ENCODE measurements at places on chromosomes 5 and 9.

- DNase-seq = no peak
Measured at GRCh38 chr9:12194731-12195130, 498.5 kb upstream of the TYRP1 start.

DNA sequence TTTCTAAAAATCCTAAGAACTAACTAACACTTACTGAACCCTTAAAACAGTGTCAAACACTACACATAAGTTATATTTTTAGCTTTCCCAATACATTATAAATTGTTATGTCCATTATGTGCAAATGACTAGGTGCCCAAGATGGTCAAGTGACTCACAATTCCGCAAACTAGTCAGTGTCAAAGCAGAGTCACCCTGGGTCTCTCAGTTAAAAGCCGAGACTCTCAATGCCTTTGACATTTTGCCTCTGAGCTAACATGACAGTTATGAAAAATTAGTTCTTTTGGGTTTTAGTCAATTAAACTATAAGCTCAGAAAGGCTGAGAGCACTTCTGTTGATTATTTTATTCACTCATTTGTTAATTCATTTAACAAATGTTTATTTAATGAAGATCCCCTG lies 42.3 kb upstream of the GABRG2 start:
- DNase-seq = no peak

DNA sequence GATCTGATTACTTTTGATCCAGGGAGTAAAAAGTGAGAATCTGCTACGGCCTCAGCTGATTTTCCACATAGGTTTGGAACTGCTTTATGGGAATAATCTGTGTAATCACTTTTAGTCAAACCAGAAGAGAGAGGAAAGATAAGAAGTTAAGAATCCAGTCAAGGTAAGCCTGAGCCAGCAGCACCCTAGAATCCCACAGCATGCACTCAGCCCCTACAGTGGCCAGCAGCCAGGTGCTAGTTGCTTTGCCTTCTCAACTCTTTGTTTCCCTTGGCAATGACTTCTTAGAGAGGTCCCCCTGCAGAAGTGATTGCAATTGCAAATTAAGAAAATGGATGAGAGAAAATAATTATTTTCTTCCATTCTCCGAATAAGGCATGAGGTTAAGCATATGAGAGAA lies 59.7 kb upstream of the TMED7 start:
- no peak for DNase-seq

DNA sequence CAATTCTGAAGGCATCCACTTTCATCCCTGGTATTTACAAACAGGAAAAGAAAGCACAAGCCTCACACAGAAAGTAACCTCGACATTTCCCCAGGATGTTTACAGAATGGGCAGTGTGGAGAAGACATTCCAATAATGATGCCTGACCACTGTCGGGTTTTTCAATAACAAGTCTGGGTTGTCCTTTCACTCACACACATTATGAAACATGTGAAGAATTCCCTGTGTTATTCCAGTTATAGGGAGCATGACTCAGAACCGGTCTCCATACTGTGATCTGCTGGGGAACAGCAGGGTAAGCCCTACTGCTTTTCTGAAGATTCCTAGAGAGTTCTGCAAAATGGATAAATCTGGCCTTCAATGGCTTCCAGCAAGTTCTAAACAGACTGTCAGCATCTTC lies 155.3 kb downstream of the ADAMTS12 start:
- peak; percentile 76 for DNase-seq

DNA sequence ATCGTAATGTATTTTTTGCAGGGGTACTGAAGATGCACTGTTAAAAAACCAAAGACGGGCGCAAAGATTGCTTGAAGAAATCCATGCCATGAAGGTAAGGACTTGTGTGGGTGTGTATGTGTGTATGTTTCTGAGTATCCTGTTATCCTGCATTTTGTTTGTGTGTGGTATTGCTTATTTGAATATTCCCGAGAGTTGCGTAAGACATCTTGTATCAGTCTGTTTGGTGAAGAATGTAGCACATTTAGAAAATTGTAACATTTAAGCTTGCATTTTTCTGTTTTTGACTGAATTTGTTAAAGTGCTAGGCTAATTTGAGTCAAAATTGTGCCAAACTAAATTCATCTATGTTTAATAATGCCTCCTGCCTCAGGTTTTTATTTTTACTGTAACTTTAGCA lies 13.5 kb downstream of the SRFBP1 start:
- DNase-seq = no peak

DNA sequence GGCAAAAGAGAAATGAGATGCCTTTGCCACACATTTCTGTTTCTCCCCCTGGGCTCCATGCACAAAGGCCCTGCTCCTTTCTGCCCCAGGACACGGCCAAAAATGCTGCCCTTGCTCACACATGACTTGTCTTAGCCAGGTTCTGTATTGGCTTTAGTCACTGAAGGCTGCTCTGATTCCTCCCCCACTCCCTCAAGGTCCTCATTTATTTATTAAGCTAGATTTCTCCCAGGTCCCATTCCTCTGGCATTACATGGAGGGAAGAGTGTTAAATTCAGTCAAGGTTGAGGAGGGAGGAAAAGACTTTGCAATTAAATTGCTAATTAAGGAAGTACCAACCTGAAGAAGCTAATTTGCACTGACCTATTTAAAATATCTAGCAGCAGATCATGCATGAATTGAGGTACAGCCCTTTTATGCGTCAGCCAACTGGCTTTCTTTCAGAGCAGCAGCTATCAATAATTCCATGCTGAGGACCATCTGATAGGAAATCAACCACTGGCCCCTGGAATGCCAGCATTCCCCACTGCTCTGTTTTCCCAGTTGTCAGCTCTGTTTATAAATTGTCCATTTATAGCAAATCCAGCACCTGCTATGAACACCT lies 81.2 kb upstream of the MAP3K1 start:
- no peak for DNase-seq

GRCh38 chr5:109917154-109917546 lies 227.4 kb downstream of the MAN2A1 start:
- DNase-seq = no peak

DNA sequence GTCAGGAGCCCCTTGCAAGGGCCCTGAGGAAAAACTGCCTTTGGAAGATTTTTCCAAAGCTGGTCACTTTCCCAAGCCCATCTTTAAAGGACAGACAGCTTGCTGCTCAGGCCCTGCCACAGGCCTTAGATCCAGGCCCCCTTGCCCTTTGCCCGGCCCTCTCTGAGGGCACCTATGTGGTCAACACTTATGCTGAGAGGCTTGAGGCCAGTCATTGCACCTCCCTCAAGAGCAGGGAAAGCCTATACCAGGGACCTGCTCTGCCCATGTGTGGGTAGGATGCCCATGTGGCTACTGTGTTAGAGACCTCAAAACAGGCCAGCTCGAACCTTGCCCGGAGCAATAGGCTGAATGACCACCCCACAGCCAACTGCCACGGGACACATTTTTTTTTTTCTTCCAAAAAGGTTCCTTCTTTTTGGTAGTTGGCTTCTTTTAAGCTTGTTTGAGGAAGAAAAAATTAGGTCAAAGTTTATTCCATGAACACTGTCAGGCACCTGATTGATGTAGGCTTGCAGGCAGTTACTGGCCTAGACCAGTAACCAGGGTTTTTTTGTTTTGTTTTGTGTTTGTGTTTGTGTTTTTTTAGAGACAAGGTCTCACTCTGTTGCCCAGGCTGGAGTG lies 3.8 kb downstream of the TCF7 start:
- DNase-seq = no peak

All from fibroblast of skin of left quadriceps (primary cell).